ENCODE measurements at places on chromosomes 6 and 20. TPM values are rescaled to one million over a fixed set of nuclear protein-coding genes. Genes with fewer than 3 reads are reported as not detected.

RIMS1 gene
- total RNA-seq: 0.33 TPM

PGC gene
- total RNA-seq: not detected

HLA-DQA2 gene
- not detected for total RNA-seq

LAMA2 gene
- total RNA-seq: 58.3 TPM

Data from uterine smooth muscle cell (primary cell).